CD14-positive monocyte (primary cell): ENCODE measurements at places on chromosomes 11 and 22.
A peak's percentile ranks its signal among the peaks of the same experiment; 100 is the strongest.

GRCh38 chr11:67562963-67563704, 20.5 kb upstream of the GSTP1 start:
- no peak for DNase-seq

DNA sequence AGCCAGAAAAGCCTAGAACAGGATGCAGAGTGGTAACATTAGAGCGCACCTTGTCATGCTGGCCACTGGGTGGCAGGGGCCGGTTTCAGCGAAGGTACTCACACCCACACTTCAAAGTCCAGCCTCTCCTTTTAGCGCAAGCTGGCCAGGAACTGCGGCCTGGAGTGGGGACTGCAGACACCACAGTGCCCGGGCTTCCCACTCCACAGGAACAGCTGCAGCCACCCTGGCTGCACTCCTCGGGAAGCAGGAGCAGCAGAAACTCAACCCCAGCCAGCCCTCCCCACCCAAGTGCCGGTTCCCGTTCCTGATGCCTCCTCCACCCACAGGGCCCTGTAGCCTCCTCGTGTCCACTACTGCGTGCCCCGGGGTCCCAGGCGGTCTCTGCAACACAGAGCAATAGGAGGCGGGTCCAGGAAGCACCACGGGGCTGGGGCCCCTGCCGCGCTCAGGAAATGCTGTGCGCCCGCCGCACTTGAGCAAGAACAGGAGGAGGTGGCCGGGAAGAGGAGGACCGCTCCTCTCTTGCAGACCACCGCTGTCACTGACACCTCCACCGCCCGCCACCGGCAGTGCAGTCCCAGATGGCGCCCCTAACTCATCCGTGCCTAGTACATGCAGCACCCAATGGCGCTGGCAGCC, 2.2 kb downstream of the RFPL2 start:
- DNase-seq: peak; percentile 39

- DNase-seq: no peak
Measured at GRCh38 chr22:38793317-38793716, 626 bp downstream of the DNAL4 start.

- no peak for DNase-seq
Measured at GRCh38 chr11:113546757-113547507, 71.7 kb upstream of the DRD2 start.
